Suprapubic skin (tissue), 4 donors: ENCODE measurements at places on chromosomes 3 and 15.

DNA sequence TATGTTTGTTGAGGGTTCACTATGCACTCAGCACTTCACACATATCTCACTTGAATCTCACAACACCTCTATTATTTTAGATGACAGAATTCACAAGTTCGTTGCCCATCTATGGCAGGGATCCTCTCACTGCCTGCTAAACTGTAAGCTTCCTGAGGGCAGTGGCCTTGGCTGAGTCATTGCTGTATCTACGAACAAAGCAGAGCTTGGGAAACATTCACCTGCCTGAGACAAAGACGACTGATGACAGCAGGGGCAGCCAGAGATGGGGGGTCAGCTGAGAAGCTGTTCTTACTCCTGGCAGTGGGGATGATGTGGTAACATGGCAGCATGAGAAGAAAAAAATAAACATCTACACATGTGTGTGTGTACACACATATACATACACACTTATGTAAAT lies 125.5 kb upstream of the NMNAT3 start:
- no peak overlapping the region for H3K27ac ChIP-seq
- no peaks in the 10 kb centered on the region for H3K4me1 ChIP-seq
- no peak for DNase-seq
- no peak overlapping the region for H3K4me3 ChIP-seq
- no peaks in the 10 kb centered on the region for H3K27me3 ChIP-seq

GRCh38 chr3:99634881-99635280 lies 3.5 kb upstream of the COL8A1 start:
- no peak for DNase-seq
- peaks cover 23% of the 10 kb centered on the region for H3K4me1 ChIP-seq
- H3K4me3 ChIP-seq, result no peak overlapping the region
- H3K36me3 ChIP-seq, result no peaks in the 10 kb centered on the region

- no peak overlapping the region for H3K27ac ChIP-seq
- no peak for DNase-seq
- H3K36me3 ChIP-seq, result no peaks in the 10 kb centered on the region
- no peaks in the 10 kb centered on the region for H3K27me3 ChIP-seq
- H3K4me1 ChIP-seq, result peaks cover under 1% of the 10 kb centered on the region
- H3K4me3 ChIP-seq, result no peak overlapping the region
Observed at GRCh38 chr3:150594150-150594549, 9.0 kb upstream of the SELENOT start.

DNA sequence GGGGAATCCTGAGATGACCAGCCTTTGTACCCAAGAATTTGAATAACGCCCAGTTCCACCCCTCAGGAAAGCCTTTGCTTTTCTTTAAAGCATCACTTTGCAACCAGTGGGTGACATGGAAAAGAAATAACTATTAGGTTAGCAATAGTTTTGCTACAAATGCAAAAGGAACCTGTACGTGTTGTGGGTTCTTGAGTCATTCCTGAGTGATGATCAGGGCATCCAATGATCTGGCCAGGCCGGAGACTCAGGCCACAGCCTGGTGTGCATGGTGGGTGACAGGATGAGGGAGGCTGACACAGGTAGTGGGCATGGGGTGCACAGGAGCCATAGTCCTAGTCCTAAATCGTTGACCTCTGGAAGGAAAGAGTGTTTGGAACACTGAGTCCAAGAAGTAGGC lies 321.4 kb upstream of the IL12A start:
- no peaks in the 10 kb centered on the region for H3K4me1 ChIP-seq
- H3K4me3 ChIP-seq, result no peak overlapping the region
- H3K27me3 ChIP-seq, result no peaks in the 10 kb centered on the region
- no peak for DNase-seq

GRCh38 chr3:45131201-45131600 lies 15.0 kb downstream of the CDCP1 start:
- no peaks in the 10 kb centered on the region for H3K27me3 ChIP-seq
- DNase-seq, result no peak
- no peaks in the 10 kb centered on the region for H3K36me3 ChIP-seq
- H3K27ac ChIP-seq, result no peak overlapping the region
- H3K4me1 ChIP-seq, result peaks cover 33% of the 10 kb centered on the region
- no peak overlapping the region for H3K4me3 ChIP-seq

DNA sequence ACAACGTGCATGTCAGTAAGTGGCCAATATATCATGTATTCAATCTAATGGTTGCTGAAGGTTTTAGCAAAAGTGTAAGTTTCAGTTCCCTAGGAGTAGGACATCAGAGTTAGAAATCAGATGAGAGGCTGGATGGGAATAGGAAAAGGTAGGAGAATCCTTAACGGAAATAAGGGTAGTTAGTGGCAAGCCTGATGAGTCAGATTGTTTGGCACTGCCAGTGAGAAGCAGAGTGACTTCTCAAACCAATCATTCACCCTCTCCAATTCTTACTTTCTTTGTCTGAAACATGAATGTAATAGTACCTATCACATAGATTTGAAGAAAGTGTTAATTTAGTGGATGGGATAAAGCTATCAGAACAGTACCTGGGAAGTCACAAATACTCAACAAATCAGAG lies 894.0 kb downstream of the NTRK3 start:
- H3K4me3 ChIP-seq, result no peak overlapping the region
- H3K27ac ChIP-seq, result no peak overlapping the region
- DNase-seq, result no peak
- no peaks in the 10 kb centered on the region for H3K36me3 ChIP-seq

DNA sequence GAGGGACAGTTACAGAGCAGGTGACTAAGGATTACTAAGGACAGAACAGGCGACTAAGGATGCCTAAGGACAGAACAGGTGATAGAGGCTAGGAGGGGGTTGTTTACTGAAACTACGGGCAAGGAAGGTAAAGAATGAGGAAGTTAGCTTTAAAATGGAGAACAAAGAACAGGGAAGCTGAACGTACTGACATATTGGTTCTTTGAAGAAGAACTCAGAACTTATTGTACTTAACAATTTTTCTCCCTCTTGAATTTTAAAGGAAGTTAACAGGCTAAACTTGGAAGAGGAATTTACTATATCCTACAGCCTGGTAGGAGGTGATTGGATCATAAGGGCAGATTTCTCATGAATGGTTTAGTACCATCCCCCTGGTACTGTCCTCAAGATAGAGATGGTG lies 290.2 kb downstream of the SHQ1 start:
- no peak for DNase-seq
- no peak overlapping the region for H3K27ac ChIP-seq
- H3K4me3 ChIP-seq, result no peak overlapping the region
- no peaks in the 10 kb centered on the region for H3K27me3 ChIP-seq

GRCh38 chr15:60535265-60535664 lies 56.3 kb upstream of the ICE2 start:
- H3K4me1 ChIP-seq, result peaks cover 15% of the 10 kb centered on the region
- H3K36me3 ChIP-seq, result no peaks in the 10 kb centered on the region
- H3K4me3 ChIP-seq, result no peak overlapping the region

GRCh38 chr3:51986010-51986947 lies 2.9 kb downstream of the ACY1 start:
- DNase-seq, result no peak
- peaks cover 33% of the 10 kb centered on the region for H3K4me1 ChIP-seq
- no peak overlapping the region for H3K27ac ChIP-seq
- no peak overlapping the region for H3K4me3 ChIP-seq
- H3K36me3 ChIP-seq, result peaks cover 3% of the 10 kb centered on the region

- no peak overlapping the region for H3K4me3 ChIP-seq
- DNase-seq, result no peak
- H3K27ac ChIP-seq, result no peak overlapping the region
- no peaks in the 10 kb centered on the region for H3K4me1 ChIP-seq
- no peaks in the 10 kb centered on the region for H3K36me3 ChIP-seq
Observed at GRCh38 chr3:76566211-76566534, 473.7 kb upstream of the ROBO2 start.

DNA sequence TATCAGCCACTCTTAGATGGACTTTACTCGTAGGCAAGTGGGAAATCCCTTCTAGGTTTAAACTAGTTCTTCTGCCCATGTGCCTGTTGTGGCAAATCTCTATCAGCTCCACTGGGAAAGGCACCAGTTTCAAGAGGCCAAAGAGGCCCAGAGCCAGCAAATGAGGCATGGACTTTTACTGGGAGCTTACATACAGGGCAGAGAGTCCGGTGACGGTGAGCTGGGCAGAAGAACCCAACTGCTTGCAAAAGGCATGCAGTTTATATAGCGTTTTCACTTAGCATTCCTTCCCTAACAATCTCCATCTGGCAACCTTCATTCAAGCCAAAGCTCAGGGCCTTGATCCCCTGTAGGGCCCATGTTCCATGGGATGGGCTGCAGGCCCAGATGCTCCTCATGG lies 93.0 kb upstream of the C3orf80 start:
- no peak overlapping the region for H3K27ac ChIP-seq
- no peaks in the 10 kb centered on the region for H3K27me3 ChIP-seq
- no peaks in the 10 kb centered on the region for H3K4me1 ChIP-seq

DNA sequence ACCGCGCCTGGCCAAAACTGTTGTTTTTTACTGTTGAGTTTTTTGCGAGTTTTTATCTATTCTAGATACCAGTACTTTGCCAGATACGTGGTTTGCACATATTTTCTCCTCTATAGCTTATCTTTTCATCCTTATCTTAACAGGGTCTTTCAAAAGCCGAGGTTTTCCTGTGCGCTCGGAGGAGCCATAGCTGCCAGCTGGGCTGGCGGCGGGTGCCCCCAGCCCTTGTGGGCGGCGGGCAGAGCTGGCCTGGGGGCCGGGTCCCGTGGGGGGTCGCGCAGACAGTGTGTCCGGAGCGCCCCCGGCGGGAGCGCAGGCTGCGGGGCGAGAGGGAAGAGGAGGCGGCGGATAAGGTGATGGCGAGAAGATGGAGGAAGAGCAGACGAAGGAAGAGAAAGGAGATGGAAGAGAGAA lies 11.1 kb upstream of the EIF4A2 start:
- no peak for DNase-seq
- no peaks in the 10 kb centered on the region for H3K36me3 ChIP-seq
- H3K4me1 ChIP-seq, result peaks cover 12% of the 10 kb centered on the region
- H3K27ac ChIP-seq, result no peak overlapping the region

GRCh38 chr15:60373745-60374144 lies 24.0 kb downstream of the ANXA2 start:
- DNase-seq, result no peak
- peak overlapping the region; percentile 81 for H3K27ac ChIP-seq
- peaks cover 96% of the 10 kb centered on the region for H3K4me1 ChIP-seq
- peaks cover 34% of the 10 kb centered on the region for H3K36me3 ChIP-seq

GRCh38 chr3:164096352-164096751 lies 981.9 kb downstream of the SI start:
- H3K27me3 ChIP-seq, result no peaks in the 10 kb centered on the region
- no peaks in the 10 kb centered on the region for H3K36me3 ChIP-seq
- H3K27ac ChIP-seq, result no peak overlapping the region
- no peak overlapping the region for H3K4me3 ChIP-seq
- no peak for DNase-seq

- no peaks in the 10 kb centered on the region for H3K36me3 ChIP-seq
- H3K27ac ChIP-seq, result no peak overlapping the region
- H3K27me3 ChIP-seq, result no peaks in the 10 kb centered on the region
- no peaks in the 10 kb centered on the region for H3K4me1 ChIP-seq
Observed at GRCh38 chr3:179882292-179882691, 154.4 kb downstream of the PEX5L start.

DNA sequence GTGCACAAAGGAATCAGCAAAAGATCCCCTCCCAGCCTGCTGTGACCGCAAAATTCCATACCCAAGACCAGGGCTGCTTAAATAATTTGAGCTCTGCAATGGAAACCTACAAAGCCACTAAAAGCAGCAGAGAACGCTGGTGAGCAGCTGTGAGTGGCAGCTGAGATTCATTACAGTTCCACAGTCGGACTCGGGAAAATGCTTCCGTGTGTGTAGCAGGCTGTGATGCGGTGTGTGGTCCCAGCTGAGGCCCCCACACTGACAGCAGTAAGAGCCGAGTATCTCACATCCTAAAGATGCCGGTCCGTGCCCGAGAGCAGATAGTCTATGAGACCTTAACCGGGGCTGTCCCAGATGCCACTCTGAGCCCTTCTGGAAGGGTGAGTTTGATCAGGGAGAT lies 37.4 kb downstream of the TM2D3 start:
- no peak overlapping the region for H3K4me3 ChIP-seq
- peaks cover 34% of the 10 kb centered on the region for H3K4me1 ChIP-seq
- no peaks in the 10 kb centered on the region for H3K27me3 ChIP-seq
- H3K36me3 ChIP-seq, result no peaks in the 10 kb centered on the region
- DNase-seq, result no peak
- H3K27ac ChIP-seq, result no peak overlapping the region

- no peaks in the 10 kb centered on the region for H3K4me1 ChIP-seq
- H3K27ac ChIP-seq, result no peak overlapping the region
- DNase-seq, result no peak
- no peaks in the 10 kb centered on the region for H3K27me3 ChIP-seq
- H3K4me3 ChIP-seq, result no peak overlapping the region
Observed at GRCh38 chr3:132332508-132332907, 15.3 kb downstream of the ACP3 start.
